A549 treated with CpdA at 1 μM for 4 hours (cell line): ENCODE measurements at places on chromosomes 11 and 22. TPM values are rescaled to one million over a fixed set of nuclear protein-coding genes. Genes with fewer than 3 reads are reported as not detected.

Gene TUBA8
- total RNA-seq: 0.30 to 0.78 TPM (median 0.55 TPM) in 5 replicates

Gene SCUBE2
- total RNA-seq: 0.27 to 0.70 TPM (median 0.57 TPM) in 5 replicates

Gene FAR1
- 39.3 to 63.8 TPM (median 56.2 TPM) in 5 replicates for total RNA-seq

Gene P2RY2
- total RNA-seq: 8.1 to 11.0 TPM (median 9.8 TPM) in 5 replicates

Gene TREH
- not detected in 5 replicates for total RNA-seq

Gene GSTT2
- not detected in 5 replicates for total RNA-seq

Gene SPDYC
- not detected in 5 replicates for total RNA-seq

Gene RASSF10
- total RNA-seq: 7.4 to 11.4 TPM (median 10.3 TPM) in 5 replicates

Gene CTSW
- total RNA-seq: 0.10 TPM in 1 of 5 replicates, not detected in the others

Gene RIC3
- total RNA-seq: 0.95 to 5.3 TPM (median 1.8 TPM) in 5 replicates

Gene PANX1
- 18.4 to 22.2 TPM (median 19.5 TPM) in 5 replicates for total RNA-seq

Gene TRPM5
- not detected in 5 replicates for total RNA-seq

Gene PHLDA2
- total RNA-seq: 96.6 to 156 TPM (median 147 TPM) in 5 replicates

Gene TRPC6
- 0.77 to 1.4 TPM (median 0.98 TPM) in 5 replicates for total RNA-seq

Gene OR52B2
- not detected in 5 replicates for total RNA-seq

Gene PHF21A
- total RNA-seq: 12.2 to 14.5 TPM (median 13.7 TPM) in 5 replicates

Gene GGTLC3
- total RNA-seq: not detected in 5 replicates

Gene OR5M3
- total RNA-seq: not detected in 5 replicates

Gene FIBIN
- not detected in 5 replicates for total RNA-seq

Gene SLC22A25
- not detected in 5 replicates for total RNA-seq

Gene UCP3
- 1.0 to 2.0 TPM (median 1.7 TPM) in 5 replicates for total RNA-seq

Gene OLFML1
- total RNA-seq: 0.02 TPM in 1 of 5 replicates, not detected in the others

Gene OR10A2
- not detected in 5 replicates for total RNA-seq

Gene OTOG
- total RNA-seq: not detected in 5 replicates

Gene C11orf91
- 0.50 to 1.1 TPM (median 0.66 TPM) in 5 replicates for total RNA-seq

Gene MPZL3
- 0.23 to 0.60 TPM (median 0.38 TPM) in 5 replicates for total RNA-seq

Gene LPXN
- 2.5 to 3.8 TPM (median 3.3 TPM) in 5 replicates for total RNA-seq

Gene OR10D3
- not detected in 5 replicates for total RNA-seq

Gene ACR
- total RNA-seq: 0.06 to 0.08 TPM in 2 of 5 replicates, not detected in the others

Gene CFAP300
- total RNA-seq: 4.4 to 5.9 TPM (median 5.6 TPM) in 5 replicates

Gene MMP3
- 0.05 to 0.24 TPM (median 0.07 TPM) in 3 of 5 replicates, not detected in the others for total RNA-seq

Gene FAM111A
- 9.2 to 10.3 TPM (median 9.6 TPM) in 5 replicates for total RNA-seq
